ENCODE measurements at places on chromosomes 2 and 18.

- no peak for DNase-seq
Measured at GRCh38 chr18:7567474-7568425, 634 bp downstream of the PTPRM start.

DNA sequence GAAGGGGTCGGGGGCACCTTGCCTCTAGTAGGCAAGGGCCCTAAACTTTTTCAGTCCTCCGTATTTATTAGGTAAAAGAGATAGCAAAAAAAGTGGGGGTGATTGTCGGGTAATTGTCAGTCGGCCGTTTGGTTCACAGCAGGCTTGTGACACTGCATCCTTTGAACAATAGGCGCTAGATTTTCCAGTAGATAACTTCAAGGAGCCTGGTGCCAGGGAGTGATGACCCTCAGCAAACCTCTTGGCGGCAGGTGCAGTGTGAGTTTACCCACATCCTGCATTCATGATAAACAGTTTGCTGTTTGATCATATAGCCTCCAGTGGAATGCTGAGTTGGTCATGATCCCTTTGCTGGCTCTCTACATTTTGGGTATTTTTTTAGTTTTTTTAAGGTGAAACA lies 22.9 kb downstream of the SERPINB8 start:
- no peak for DNase-seq

- DNase-seq: no peak
Measured at GRCh38 chr2:212930556-212931260, 220.7 kb downstream of the IKZF2 start.

GRCh38 chr18:3874581-3874980 lies 424.6 kb downstream of the TGIF1 start:
- DNase-seq: no peak

GRCh38 chr2:152411154-152411553 lies 76.2 kb downstream of the FMNL2 start:
- no peak for DNase-seq

DNA sequence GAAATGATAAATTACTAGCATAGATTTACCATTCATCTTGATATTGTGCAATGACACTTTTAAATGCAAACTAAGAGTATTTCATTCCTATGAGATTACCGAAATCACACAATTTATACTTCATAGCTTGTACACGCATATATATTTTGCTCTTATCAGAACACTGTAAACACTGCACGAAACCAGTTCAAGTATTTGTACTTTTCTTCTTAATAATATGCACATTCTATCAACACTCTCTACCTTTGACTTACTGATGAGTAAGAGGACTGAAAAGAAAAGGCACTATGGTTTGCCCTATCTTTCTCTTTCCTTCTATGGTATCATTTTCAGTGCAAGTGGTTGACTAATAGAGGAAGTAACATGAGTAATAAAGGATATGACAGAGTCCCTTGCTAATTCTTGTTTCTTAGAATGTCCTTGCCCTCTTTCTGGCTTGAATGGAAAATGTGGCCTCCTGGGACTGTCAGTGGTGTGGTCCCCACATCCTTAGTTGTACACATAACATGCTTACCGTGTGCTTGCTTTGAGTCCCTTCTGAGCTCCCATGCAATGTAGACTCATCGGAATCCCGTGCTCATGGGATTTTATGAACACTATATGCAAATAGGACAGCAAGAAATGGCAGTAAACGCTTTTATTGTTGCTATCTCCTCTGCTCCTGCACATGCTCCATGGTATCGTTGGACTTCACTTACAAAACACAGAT lies 363.5 kb upstream of the TNP1 start:
- no peak for DNase-seq

DNA sequence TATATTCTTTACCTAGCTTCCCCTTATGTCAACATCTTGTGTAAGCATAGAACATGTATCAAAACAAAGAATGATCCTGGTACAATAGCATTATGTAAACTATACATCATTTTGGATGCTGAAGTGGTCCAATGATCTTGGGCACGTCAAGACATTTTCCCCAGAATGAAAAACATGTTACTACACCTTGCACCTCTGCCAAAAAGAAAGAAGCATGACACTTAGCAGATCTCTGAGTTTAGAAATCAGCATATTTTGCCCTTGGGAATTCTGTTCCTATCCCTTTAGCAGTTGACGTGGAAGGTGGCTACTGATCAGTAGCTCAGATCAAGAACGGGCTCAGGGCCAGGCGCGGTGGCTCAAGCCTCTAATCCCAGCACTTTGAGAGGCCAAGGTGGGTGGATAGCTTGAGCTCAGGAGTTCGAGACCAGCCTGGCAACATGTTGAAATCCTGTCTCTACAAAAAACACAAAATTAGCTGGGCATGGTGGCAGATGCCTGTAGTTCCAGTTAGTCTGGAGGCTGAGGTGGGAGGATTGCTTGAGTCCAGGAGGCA lies 1.7 kb upstream of the LCLAT1 start:
- no peak for DNase-seq

DNA sequence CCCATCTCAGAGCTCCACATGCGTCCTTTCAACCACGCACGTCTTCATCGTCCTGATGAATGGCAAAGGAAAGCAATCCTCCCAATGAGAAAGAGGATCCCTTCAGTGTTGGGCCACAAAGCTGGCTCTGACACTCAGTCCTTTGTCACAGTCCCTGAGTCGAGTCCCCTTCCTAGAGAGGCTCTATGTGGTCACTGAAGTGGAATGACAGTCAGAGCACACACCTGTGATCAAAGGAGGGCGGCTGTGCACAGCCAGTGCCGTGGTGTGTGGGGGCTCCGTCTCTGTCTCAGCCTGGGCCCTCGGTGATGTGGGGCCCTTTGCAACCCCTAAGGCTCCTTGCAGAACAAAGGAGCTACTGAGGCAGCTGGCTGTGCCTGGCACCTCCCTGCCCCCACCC lies 157.3 kb upstream of the APCDD1 start:
- no peak for DNase-seq

GRCh38 chr2:174610243-174610995 lies 12.8 kb upstream of the WIPF1 start:
- DNase-seq: no peak

DNA sequence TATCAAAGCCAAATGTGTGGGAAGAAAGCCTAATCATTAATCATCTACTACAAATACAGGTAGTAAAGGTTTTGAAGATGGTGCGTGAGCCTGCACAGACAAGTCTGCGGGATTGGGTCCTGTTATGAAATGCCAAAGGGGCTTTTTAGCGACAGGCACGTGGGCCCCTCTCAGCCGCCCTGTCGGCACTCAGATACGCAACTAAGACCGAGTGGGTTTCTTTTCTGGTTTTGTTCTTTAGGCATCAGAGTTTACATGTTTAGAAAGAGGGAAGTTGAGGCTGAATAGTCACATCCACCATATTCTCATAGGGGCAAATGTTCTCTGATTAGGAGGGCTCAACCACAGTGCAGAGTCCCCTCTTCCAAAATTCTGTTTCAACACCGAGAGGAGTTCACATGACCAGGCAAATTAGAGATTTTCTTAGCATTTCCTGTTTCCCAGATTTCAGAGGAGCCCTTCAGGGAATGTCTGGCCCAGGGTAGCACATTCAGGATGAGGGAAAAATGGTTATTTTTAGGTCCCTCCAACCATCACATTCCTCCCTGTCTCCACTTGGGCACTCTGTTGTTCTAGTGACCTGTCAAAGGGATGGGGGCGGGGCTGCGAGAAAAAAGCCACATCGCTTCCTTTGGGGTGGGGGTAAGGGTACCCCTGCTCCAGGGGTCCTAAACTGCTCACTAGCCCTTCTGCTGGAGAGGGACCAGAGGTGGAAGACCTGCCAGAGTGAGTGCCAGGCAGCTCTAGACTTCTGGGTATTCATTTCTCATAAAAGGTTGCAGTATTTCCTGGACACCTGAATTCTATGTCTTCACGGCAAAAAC lies 159.2 kb downstream of the BCL2 start:
- no peak for DNase-seq

DNA sequence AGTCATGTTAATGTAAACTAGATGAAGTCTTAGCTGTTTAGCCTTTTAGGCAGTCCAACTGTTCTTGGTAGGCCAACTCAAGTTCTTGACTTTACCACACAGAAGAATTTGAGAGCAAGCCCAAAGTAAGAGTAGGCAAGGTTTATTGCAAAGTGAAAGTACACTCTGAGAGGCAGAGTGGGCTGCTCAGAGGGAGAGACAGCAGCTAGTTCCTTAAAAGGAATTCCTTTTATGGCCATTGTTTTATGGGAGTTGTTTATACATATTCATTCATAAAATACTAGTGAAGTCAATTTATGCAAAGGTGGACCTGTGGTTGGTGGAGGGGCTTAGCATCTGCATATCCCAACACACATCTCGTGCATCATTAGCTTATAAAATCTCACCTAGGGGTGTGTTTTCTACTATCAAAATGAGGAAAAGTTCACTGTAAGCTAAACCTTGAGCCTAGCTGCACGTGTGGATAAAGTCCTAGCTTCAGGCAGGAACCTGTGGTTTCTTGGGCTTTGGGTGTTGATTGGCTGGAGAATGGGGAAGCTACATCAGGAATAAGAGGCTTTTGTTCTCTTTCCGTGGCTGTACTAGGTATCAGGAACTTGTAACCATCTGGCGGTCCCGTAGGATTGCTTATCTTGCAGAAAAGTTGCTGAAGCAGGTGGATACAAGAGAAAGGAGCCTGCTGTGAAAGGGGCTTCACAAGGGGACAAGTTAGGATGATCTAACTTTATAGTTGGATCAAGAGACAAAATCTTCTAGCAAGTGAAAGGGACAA lies 110.4 kb upstream of the GULP1 start:
- DNase-seq: no peak

- DNase-seq: no peak
Measured at GRCh38 chr2:23209059-23209458, 175.9 kb upstream of the KLHL29 start.

GRCh38 chr18:55634545-55634944 lies 46.6 kb upstream of the TCF4 start:
- no peak for DNase-seq

- DNase-seq: no peak
Measured at GRCh38 chr2:190340369-190340768, 3.0 kb upstream of the INPP1 start.

DNA sequence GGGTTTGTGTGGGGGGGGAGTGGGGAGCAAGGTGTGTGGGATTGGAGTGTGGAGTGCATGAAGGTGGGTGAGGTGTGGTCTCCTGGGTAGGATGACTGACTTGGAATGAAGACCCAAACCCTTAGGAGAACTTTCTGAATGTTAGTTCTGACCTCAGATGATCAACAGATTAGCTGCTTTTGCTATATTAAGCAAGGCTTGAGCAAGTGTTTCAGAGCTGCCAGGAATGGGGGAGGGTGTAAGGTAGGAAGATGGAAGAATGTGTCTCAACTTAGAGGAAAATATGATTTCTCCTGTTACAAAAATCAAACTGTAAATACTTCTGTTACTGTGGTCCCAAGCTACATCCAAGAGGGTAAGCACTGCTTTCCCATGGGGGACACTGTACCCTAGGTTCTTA lies 273.6 kb downstream of the TGIF1 start:
- DNase-seq: no peak
